Adrenal gland (tissue), 19 donors: ENCODE measurements at places on chromosomes 5 and 9. TPM values are rescaled to one million over a fixed set of nuclear protein-coding genes. Genes with fewer than 3 reads are reported as not detected.

DNA sequence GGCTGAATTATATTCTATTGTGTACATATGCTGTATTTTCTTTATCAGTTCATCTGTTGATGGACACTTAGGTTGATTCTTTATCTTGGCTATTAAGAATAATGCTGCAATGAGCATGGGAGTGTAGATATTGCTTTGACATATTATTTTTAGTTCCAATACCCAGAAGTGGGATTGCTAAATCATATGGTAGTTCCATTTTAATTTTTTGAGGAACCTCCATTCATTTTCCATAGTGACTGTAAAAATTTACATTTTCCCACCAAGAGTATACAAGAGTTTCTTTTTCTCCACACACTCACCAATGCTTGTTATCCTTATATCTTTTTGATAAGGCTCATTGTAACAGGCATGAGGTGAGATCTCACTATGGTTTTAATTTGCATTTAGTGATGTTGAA is 19.4 kb downstream of the JAK2 start:
- no peak overlapping the region for H3K4me3 ChIP-seq
- H3K4me1 ChIP-seq, result no peaks in the 10 kb centered on the region
- no peak for DNase-seq
- H3K36me3 ChIP-seq, result no peaks in the 10 kb centered on the region

DNA sequence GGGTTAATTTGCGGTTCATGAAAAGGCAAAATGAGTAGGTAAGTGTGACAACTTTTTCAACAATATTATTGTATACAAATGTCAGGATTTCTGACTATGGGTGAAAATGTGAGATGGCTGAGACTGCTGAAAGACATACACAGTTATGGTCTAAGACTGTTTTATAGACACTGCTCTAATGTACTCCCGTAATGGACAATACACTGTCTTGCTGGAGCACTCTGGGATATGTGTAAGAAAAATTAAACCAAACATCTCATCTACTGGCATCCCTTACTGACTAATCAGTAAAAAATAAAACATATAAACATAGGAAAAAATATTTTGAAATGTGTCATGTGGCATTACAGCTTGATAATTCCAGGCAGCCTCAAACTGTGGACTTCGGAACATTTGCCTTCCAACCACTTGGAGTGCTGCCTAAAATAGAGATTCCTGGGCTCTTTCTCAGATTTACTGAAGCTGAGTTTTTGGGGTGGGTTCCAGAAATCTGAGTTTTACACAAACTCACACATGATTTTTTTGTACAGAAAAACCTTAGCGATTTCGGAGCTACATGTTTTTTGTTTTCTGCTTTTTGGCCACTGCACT is 233.9 kb upstream of the TBCA start:
- H3K4me1 ChIP-seq, result no peaks in the 10 kb centered on the region
- no peaks in the 10 kb centered on the region for H3K36me3 ChIP-seq
- DNase-seq, result no peak
- H3K27me3 ChIP-seq, result no peaks in the 10 kb centered on the region
- H3K27ac ChIP-seq, result no peak overlapping the region

The CCDC152 gene
- total RNA-seq, result 0.72 TPM

- H3K27ac ChIP-seq, result no peak overlapping the region
- H3K36me3 ChIP-seq, result no peaks in the 10 kb centered on the region
- no peak for DNase-seq
- no peak overlapping the region for H3K4me3 ChIP-seq
- no peaks in the 10 kb centered on the region for H3K27me3 ChIP-seq
Measured at GRCh38 chr5:121671624-121672023, 180.1 kb upstream of the FTMT start.

The STC2 gene
- 3.5 TPM for total RNA-seq

GRCh38 chr5:168612996-168613395 is 33.8 kb upstream of the PANK3 start:
- no peaks in the 10 kb centered on the region for H3K27me3 ChIP-seq
- no peak for DNase-seq
- H3K36me3 ChIP-seq, result no peaks in the 10 kb centered on the region
- no peak overlapping the region for H3K4me3 ChIP-seq
- peaks cover 7% of the 10 kb centered on the region for H3K4me1 ChIP-seq

DNA sequence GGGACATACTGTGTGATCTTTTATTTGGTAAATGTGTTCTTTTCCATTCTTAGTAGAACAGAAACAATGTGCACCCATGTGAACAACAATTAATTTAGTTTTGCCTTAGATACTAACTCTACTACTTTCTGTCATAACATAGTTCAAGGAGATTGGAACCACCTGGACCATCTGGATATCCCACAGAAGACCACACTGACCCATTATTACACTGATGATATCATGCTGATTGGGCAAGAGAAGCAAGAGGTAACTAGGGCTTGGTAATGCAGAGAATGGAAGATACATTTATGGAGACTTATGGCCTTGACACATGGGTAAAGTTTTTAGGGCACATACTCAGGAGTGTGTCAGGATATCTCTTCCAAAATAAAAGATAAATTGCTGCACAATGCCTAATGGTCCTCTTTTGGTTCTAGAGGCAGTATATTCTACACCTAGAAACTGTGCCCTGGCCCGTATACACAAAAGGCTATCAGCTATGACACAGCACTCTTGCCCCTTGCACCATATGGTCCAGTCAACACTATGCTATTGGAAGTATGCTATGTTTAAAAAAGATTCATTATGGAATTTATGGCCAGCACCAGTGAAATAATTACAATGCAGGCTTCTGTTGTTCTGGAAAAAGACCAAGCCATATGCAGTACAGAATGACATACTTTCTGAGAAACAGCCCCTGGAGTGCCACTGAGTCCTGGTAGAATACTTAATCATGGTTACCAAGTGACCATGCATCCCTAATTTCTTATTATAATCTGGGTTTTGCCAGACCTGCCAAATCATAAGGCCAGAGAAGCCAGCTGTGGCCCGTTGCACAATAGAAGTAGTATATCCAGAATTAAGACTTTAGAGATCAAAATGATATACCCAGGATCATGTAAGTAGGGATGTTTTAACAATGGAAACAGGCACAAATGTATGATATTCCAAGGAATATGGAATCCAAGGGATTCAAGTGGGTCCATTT is 41.6 kb upstream of the MROH2B start:
- H3K27ac ChIP-seq, result no peak overlapping the region
- no peak for DNase-seq
- H3K4me3 ChIP-seq, result no peak overlapping the region
- no peaks in the 10 kb centered on the region for H3K4me1 ChIP-seq
- no peaks in the 10 kb centered on the region for H3K36me3 ChIP-seq
- H3K27me3 ChIP-seq, result no peaks in the 10 kb centered on the region

GRCh38 chr5:83433891-83434290 is 37.7 kb upstream of the VCAN start:
- no peak overlapping the region for H3K27ac ChIP-seq
- H3K36me3 ChIP-seq, result no peaks in the 10 kb centered on the region
- DNase-seq, result no peak
- H3K4me1 ChIP-seq, result no peaks in the 10 kb centered on the region
- no peak overlapping the region for H3K4me3 ChIP-seq
- no peaks in the 10 kb centered on the region for H3K27me3 ChIP-seq

GRCh38 chr5:14251733-14252132 is 108.6 kb downstream of the TRIO start:
- no peak for DNase-seq
- H3K4me3 ChIP-seq, result no peak overlapping the region
- no peak overlapping the region for H3K27ac ChIP-seq
- no peaks in the 10 kb centered on the region for H3K27me3 ChIP-seq
- H3K36me3 ChIP-seq, result no peaks in the 10 kb centered on the region

DNA sequence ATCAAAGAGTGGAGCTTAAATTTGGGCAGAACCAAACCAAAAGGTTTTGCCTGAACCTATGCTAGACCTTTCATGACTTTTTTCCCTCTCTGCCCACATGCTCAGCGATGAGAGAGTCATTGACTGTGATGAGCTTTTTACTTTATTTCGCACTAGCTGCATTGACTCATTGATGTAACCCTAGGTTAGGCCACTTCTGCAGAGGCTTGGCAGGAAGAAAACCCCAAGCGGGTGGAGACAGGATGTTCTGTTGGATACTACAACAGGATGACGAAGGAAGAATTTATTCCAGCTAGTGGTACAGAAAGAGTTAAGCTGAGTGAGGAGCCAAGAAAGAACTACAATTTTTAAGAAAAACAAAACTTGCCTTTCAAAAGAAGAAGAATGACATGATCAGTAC is 18.4 kb downstream of the AGXT2 start:
- H3K4me3 ChIP-seq, result no peak overlapping the region
- DNase-seq, result no peak
- H3K27me3 ChIP-seq, result peaks cover 3% of the 10 kb centered on the region
- H3K36me3 ChIP-seq, result no peaks in the 10 kb centered on the region

The ABHD17B gene
- total RNA-seq, result 13.6 TPM

- no peak overlapping the region for H3K4me3 ChIP-seq
- no peaks in the 10 kb centered on the region for H3K27me3 ChIP-seq
- no peaks in the 10 kb centered on the region for H3K36me3 ChIP-seq
Measured at GRCh38 chr9:32644698-32645097, 9.2 kb upstream of the TAF1L start.

The FCN2 gene
- 39.0 TPM for total RNA-seq

The DOK3 gene
- 11.9 TPM for total RNA-seq

The DMRT2 gene
- not detected for total RNA-seq

GRCh38 chr5:45094876-45095440 is 286.2 kb downstream of the MRPS30 start:
- DNase-seq, result no peak
- H3K27me3 ChIP-seq, result no peaks in the 10 kb centered on the region
- H3K27ac ChIP-seq, result no peak overlapping the region
- H3K36me3 ChIP-seq, result no peaks in the 10 kb centered on the region

DNA sequence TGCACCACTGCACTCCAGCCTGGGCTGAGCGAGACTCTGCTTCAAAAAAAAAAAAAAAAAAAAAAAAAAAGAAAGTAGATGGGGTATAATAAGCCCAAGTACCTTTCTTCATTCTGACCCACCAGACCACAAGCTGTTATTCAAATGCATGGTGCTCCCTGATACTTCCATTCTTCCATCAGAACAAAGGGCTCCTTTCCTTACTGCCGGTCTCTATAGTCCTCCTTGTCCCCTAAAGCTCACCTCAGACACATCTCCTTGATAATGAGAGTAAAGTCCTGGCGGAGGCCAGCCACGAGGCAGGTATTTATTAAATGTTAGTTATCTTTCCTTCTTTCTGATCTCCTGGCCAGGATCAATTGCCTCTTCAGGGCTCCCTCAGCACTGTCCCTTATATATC is 162.5 kb downstream of the RAB3C start:
- no peak overlapping the region for H3K27ac ChIP-seq
- H3K4me1 ChIP-seq, result peaks cover 8% of the 10 kb centered on the region
- no peak for DNase-seq

The PCDHB10 gene
- total RNA-seq, result 0.90 TPM

DNA sequence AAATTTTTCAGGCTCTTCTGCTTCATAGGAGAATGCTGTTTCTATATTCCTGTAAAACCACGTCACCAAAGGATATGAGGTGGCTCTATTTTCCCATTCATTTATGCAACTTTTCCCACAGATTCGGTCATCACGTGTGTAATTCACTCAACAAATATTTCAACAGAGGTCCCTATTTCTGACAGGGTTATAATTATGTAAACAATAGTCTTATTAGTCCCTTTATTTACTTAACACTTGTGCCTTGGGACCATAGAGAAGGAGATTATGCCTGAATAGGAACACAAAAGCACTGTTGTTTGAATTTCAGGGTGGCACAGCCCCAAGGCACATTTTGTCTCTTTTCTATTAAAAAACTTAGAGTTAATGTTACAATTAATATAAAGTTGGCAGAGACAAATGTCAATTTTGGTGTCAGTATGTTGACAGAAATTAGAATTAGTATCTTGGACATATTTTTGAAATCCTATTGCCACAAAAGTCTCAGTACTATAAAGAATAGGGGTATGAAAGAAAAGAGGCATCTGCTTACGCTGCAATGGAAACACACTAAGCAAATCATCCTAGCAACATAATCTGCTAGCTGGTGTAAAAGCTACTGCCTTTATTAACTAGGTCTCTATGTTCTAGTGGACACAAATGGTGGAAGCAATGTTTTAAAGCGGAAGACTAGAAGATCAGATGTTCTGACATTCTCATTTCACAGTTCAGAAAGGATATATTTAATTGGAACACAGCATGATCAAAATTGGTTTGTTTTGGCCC is 229.1 kb upstream of the TBCA start:
- H3K27ac ChIP-seq, result no peak overlapping the region
- H3K27me3 ChIP-seq, result no peaks in the 10 kb centered on the region
- DNase-seq, result no peak
- H3K36me3 ChIP-seq, result no peaks in the 10 kb centered on the region

- no peaks in the 10 kb centered on the region for H3K27me3 ChIP-seq
- no peaks in the 10 kb centered on the region for H3K4me1 ChIP-seq
- no peak for DNase-seq
Measured at GRCh38 chr9:21153336-21154017, 11.8 kb upstream of the IFNW1 start.

DNA sequence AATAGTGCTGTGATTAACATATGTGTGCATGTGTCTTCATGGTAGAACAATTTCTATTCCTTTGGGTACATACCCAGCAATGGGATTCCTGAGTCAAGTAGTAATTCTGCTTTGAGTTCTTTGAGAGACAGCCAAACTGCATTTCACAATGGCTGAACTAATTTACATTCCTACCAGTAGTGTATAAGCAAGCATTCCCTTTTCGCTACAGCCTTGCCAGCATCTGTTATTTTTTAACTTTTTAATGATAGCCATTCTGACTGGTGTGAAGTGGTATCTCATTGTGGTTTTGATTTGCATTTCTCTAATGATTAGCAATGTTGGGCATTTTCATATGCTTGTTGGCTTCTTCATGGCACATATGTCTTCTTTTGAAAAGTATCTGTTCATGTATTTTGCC is 308.5 kb downstream of the ARRDC3 start:
- H3K27ac ChIP-seq, result no peak overlapping the region
- H3K4me3 ChIP-seq, result no peak overlapping the region
- H3K4me1 ChIP-seq, result peaks cover 32% of the 10 kb centered on the region
- DNase-seq, result no peak

- no peak overlapping the region for H3K4me3 ChIP-seq
- no peak for DNase-seq
- H3K27ac ChIP-seq, result no peak overlapping the region
- H3K4me1 ChIP-seq, result no peaks in the 10 kb centered on the region
Measured at GRCh38 chr9:135488527-135488926, 8.9 kb downstream of the PPP1R26 start.

- no peak overlapping the region for H3K4me3 ChIP-seq
- H3K27me3 ChIP-seq, result no peaks in the 10 kb centered on the region
- no peak overlapping the region for H3K27ac ChIP-seq
- peak; percentile 10 for DNase-seq
Measured at GRCh38 chr5:84088996-84089395, 295.7 kb downstream of the EDIL3 start.

GRCh38 chr5:15560421-15560820 is 60.4 kb downstream of the FBXL7 start:
- no peak for DNase-seq
- H3K27me3 ChIP-seq, result no peaks in the 10 kb centered on the region
- no peaks in the 10 kb centered on the region for H3K36me3 ChIP-seq
- H3K4me1 ChIP-seq, result no peaks in the 10 kb centered on the region
- H3K27ac ChIP-seq, result no peak overlapping the region
- no peak overlapping the region for H3K4me3 ChIP-seq

DNA sequence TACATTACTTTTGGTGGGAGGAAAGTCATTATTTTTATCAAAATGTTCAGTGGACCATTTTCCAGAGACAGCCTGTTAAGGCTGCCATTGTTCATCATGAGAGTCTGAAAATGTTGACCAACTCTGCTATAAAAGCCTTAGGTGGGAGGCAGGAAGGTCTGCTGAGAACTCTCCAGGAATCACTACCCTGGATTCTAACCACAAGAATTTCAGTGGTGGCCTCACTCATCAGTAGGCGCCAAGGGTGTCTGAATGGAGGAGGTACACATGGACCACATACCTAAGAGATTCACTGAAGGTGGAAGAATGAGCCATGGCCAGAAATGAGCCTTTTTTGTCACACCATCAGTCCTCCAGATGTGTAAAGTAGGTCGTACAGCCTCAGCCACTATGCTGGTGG is 21.0 kb upstream of the TLX3 start:
- no peaks in the 10 kb centered on the region for H3K36me3 ChIP-seq
- DNase-seq, result no peak
- no peaks in the 10 kb centered on the region for H3K27me3 ChIP-seq

The IFNK gene
- total RNA-seq, result not detected
